Mammary epithelial cell (primary cell): ENCODE measurements at places on chromosomes 16 and 17.
A peak's percentile ranks its signal among the peaks of the same experiment; 100 is the strongest.

GRCh38 chr17:49592263-49592662 is 16.6 kb downstream of the NXPH3 start:
- DNase-seq, result no peak

- no peak for DNase-seq
Observed at GRCh38 chr17:79842656-79843473, 3.6 kb upstream of the CBX4 start.

GRCh38 chr17:83064021-83064731 is 15.2 kb upstream of the METRNL start:
- DNase-seq, result no peak

- DNase-seq, result no peak
Observed at GRCh38 chr17:32124985-32125847, 17.1 kb upstream of the RHOT1 start.

GRCh38 chr17:41917679-41918313 is 955 bp downstream of the ACLY start:
- DNase-seq, result peak; percentile 31

GRCh38 chr16:82439678-82440293 is 187.0 kb upstream of the CDH13 start:
- no peak for DNase-seq

- DNase-seq, result no peak
Observed at GRCh38 chr16:19123535-19124178, 9.9 kb downstream of the ITPRIPL2 start.

DNA sequence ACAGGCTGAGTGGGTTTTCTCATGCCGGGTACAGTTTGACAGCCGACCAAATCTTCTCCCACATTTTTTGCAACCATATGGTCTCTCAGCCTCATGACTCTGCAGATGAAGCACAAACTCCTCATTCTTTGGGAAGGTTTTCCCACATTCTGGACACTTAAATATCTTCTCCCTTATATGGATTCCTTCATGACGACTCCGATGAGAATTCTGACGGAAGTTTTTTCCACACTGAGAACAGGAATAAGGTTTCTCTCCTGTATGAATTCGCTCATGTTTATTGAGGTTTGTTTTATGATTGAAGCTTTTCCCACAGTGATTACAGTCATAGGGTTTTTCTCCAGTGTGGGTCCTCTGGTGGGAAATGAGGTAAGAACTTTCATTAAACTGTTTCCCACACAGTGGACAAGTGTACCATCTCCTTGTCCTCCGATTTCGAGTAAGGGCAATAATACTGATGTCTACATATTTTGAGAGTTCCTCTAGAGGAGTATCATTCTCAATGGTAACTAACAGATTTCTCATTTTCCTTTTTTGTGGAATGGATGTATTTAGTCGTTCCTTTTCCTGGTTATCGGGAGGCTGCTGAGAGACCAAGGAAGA is 10.9 kb downstream of the ZNF200 start:
- DNase-seq, result no peak

- no peak for DNase-seq
Observed at GRCh38 chr16:31221357-31222160, 4.6 kb upstream of the PYDC1 start.

DNA sequence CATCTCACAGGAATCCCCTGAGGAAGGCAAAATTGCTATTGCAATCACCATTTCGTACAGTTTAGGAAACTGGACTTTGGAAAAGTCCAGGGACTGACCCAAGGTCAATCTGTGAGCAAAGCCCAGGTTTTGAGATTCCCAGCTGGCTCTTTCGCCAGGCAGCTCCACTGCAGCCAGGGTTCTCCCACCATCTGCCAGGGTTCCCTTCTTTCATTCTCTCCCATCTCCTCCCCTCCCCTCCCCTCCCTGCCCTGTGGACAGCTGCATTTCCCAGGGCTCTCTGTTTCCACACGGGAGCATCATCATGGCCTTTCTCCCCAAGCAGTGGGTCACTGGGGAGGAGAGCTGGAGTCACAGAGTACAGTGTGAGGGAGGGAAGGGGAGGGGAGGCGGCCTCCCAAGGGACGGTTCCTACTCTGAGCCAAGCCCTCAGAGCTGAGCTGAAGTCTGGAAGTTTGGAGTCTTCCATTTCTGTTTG is 11.9 kb upstream of the GSDMA start:
- no peak for DNase-seq

GRCh38 chr17:32279891-32280716 is 14.5 kb downstream of the RHBDL3 start:
- DNase-seq, result no peak

GRCh38 chr17:43418441-43419374 is 19.9 kb downstream of the ARL4D start:
- peak; percentile 95 for DNase-seq

DNA sequence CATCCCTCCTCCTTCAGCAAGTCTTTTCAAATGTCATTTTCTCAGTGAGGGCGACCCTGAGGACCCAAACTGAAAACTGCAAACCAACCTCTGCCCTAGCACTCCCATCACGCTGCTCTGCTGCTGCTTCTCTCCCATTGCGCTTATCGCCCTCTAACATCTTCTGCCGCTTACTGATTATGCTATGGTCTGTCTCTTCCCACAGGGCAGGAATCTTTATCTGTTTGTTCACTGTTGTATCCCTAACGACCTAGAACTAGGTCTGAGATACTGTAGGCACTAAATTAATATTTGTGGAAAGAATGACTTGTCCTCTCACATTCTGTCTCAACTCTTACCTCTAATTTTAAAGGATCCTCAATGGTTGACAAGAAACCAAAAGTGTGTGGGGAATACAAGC is 12.5 kb downstream of the ZSCAN32 start:
- no peak for DNase-seq

- DNase-seq, result no peak
Observed at GRCh38 chr17:36136036-36136435, 32.4 kb downstream of the CCL4 start.

- DNase-seq, result no peak
Observed at GRCh38 chr17:4534928-4535666, 20.1 kb downstream of the MYBBP1A start.

GRCh38 chr16:74296432-74297144 is at the start of gene PSMD7:
TSS of gene PSMD7 (plus strand) at chr16:74296814. CDS start at chr16:74296915, 101 bp downstream.
- peak; percentile 89 for DNase-seq

- no peak for DNase-seq
Observed at GRCh38 chr16:15641753-15642556, 999 bp downstream of the MARF1 start.

GRCh38 chr16:1537138-1537577 is 3.7 kb downstream of the TMEM204 start:
- no peak for DNase-seq

- DNase-seq, result no peak
Observed at GRCh38 chr16:5867250-5867649, 769.7 kb upstream of the EEF2KMT start.
